CD4-positive, alpha-beta T cell (primary cell): ENCODE measurements at places on chromosomes 2 and 18. TPM values are rescaled to one million over a fixed set of nuclear protein-coding genes. Genes with fewer than 3 reads are reported as not detected.

The KYNU gene
- 0.38 TPM for total RNA-seq

DNA sequence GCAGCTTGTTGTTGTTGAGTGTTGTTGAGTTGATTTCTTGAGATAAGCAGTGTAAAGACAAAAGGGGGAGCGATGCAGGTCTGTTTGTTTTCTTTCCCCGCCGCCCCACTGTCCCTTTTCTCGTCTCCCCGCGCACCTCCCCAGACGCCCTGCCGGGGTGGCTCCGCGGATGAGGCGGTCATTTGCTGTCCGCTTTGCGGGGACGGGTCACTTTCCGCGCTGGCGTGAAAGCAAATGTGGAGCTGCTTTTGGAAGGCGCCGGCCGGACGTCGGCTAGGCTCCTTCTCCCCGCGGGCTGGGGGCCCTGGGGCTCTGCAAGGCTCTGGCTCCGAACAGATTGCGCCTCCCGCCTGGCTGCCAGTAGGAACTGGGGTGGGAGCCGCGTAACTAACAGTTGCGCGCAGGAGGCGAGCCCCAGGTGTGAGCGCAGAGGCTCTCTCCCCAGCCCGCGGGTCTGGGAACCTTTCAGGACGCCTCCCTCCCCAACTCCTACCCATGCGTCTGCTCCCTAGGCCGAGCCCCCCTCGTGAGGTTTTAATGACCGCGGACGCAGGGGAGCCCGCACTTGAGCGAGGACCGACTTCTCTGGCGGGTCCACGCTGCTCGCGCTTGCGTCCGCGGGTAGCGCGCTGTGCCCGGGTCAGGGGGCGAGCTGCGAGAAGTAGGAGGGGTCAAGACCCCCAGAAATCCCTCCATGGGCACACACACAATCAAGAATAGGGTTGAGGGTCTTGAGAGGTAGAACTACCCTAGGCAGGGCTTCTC is 146.6 kb downstream of the MEIS1 start:
- H3K27ac ChIP-seq, result no peak overlapping the region
- no peak for DNase-seq
- peaks cover 2% of the 10 kb centered on the region for H3K4me1 ChIP-seq
- H3K27me3 ChIP-seq, result peaks cover 73% of the 10 kb centered on the region
- H3K36me3 ChIP-seq, result no peaks in the 10 kb centered on the region
- H3K4me3 ChIP-seq, result no peak overlapping the region

The TIGD1 gene
- 22.2 TPM for total RNA-seq

The CHRND gene
- total RNA-seq, result not detected

DNA sequence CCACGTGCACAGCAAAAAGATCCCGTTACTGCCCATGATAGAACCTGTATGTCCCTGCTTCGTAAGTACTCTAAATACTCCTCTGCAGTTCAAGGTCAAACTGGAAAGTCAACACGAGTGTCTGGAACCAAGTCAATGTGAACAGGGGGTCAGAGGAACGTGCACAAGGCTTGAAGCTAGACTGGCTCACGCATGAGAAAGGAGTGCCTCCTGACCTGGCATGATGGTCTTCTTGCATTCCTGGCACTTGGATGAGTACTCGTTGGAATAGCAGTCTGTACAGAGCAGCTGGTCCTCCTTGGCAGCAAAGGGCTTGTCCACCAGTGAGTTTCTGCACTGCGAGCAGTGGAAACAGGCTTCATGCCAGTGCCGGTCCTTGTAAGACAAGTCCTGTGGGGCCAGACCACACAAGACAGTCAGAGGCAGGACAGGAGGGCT is 25.5 kb downstream of the FHL2 start:
- H3K27me3 ChIP-seq, result no peaks in the 10 kb centered on the region
- no peak overlapping the region for H3K27ac ChIP-seq
- no peak for DNase-seq
- H3K36me3 ChIP-seq, result no peaks in the 10 kb centered on the region
- H3K4me3 ChIP-seq, result no peak overlapping the region

The POTEI gene
- total RNA-seq, result not detected

The ARHGAP28 gene
- total RNA-seq, result not detected

GRCh38 chr18:31454066-31454708 is 6.6 kb downstream of the DSG3 start:
- no peaks in the 10 kb centered on the region for H3K27me3 ChIP-seq
- H3K4me1 ChIP-seq, result no peaks in the 10 kb centered on the region
- no peak overlapping the region for H3K4me3 ChIP-seq
- DNase-seq, result no peak
- no peaks in the 10 kb centered on the region for H3K36me3 ChIP-seq

The PUM2 gene
- total RNA-seq, result 94.9 TPM
